Left ventricle myocardium inferior (tissue), 1 donor: ENCODE measurements at places on chromosomes 3 and 15. TPM values are rescaled to one million over a fixed set of nuclear protein-coding genes. Genes with fewer than 3 reads are reported as not detected.
A peak's percentile ranks its signal among the peaks of the same experiment; 100 is the strongest.

DNA sequence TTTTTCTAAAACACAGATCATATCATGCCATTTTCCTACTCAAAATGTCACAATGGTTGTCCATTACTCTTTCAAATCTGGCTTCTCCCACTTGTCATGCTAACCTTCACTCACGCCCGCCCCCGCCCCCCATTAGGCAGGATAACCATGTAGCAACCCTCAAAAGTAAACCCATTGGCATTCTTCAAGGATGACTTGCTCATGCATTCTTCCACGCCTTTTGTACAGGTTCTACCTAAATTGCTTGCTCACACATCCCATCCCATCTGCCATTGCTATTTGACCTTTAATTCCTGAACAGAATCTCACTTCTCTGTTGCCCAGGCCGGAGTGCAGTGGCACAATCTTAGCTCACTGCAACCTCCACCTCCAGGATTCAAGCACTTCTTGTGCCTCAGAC, 389.3 kb downstream of the MCTP2 start:
- no peaks in the 10 kb centered on the region for H3K4me1 ChIP-seq
- H3K27ac ChIP-seq = no peak overlapping the region
- H3K27me3 ChIP-seq = no peaks in the 10 kb centered on the region
- H3K36me3 ChIP-seq = no peaks in the 10 kb centered on the region
- H3K4me3 ChIP-seq = no peak overlapping the region
- no peak for DNase-seq

- H3K27me3 ChIP-seq = no peaks in the 10 kb centered on the region
- peaks cover 25% of the 10 kb centered on the region for H3K4me1 ChIP-seq
- DNase-seq = no peak
- H3K4me3 ChIP-seq = no peak overlapping the region
These were observed 7.5 kb downstream of the DTWD1 start for GRCh38 chr15:49628379-49628778.

DNA sequence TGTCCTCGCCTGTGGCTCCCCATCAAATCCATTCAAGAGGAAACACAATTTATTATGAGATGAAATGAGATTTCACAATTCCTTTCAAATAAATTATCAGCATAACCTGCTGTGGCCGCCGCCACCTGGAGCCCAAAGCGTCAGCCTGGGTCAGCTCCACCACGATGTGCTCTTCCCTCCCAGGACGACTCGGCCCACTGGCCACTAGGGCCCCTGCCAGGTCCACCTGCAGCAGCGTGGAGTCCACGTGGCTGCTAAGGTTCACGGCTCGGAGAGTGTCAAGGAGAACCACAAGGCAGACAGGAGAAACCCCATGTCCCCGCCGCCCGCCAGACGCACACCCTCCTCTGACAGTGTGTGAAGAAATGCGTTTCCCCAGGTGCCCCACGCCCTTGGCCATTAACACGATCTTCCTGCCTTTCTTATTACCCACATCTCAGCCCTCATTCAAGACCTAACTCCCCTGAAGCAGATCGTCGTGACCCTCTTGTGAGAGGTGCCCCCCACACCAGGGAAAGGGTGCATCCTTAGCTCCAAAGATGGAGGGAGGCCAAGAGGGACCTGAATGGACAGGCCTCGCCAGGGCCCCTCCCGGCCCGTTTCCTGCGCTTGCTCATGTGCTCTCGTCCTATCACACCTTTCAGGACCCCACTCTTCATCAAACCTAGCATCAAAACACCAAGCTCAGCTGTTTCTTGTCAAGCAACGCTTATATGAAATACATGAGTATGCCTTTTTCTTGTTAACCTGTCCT, 80.6 kb downstream of the OCA2 start:
- no peaks in the 10 kb centered on the region for H3K36me3 ChIP-seq
- no peak overlapping the region for H3K27ac ChIP-seq
- H3K4me1 ChIP-seq = no peaks in the 10 kb centered on the region
- H3K4me3 ChIP-seq = no peak overlapping the region
- no peaks in the 10 kb centered on the region for H3K27me3 ChIP-seq

DNA sequence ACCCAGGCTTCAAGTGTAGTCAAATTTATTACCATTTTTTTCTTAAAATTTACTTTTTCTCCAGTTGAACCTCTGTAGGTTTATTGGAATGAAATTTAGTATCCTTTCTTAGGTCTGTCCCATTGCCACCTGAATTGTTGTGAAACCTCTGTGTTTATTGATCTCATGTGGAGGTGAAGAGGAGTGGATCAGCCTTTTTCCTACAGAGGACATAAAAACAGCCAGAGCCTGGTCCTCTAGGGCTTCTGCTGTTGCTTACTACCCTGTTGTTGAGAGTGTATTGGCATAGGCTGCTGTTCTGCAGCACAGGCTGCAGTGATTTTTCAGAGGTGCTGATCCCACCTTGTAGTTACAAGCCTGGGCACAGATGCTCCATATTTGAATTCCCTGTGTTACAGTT, 44.6 kb downstream of the LRRC28 start:
- no peaks in the 10 kb centered on the region for H3K27me3 ChIP-seq
- peaks cover 11% of the 10 kb centered on the region for H3K36me3 ChIP-seq
- H3K27ac ChIP-seq = no peak overlapping the region
- no peaks in the 10 kb centered on the region for H3K4me1 ChIP-seq
- DNase-seq = no peak

DNA sequence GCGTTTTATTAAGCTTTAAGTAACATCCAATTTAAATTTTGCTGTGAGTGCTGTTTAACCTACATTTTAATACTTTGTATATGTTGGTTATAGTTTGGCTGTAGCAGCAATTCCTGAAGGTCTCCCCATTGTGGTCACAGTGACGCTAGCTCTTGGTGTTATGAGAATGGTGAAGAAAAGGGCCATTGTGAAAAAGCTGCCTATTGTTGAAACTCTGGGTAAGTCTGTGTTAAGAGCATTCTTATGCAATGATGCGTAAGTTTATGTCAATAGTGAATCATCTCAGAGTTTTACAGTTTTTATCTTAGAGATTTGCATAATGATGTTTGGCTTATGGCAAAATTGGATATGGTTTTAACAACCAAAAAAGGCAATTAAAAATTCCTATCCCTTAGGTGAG, 62.7 kb downstream of the ASTE1 start:
- H3K4me1 ChIP-seq = peaks cover 6% of the 10 kb centered on the region
- DNase-seq = no peak
- peaks cover 73% of the 10 kb centered on the region for H3K36me3 ChIP-seq
- no peak overlapping the region for H3K4me3 ChIP-seq
- H3K27me3 ChIP-seq = no peaks in the 10 kb centered on the region
- no peak overlapping the region for H3K27ac ChIP-seq

GRCh38 chr15:91526424-91526823, 327.1 kb upstream of the SLCO3A1 start:
- H3K4me1 ChIP-seq = peaks cover 7% of the 10 kb centered on the region
- peaks cover 3% of the 10 kb centered on the region for H3K27me3 ChIP-seq
- H3K36me3 ChIP-seq = no peaks in the 10 kb centered on the region
- no peak for DNase-seq
- H3K27ac ChIP-seq = peak overlapping the region; percentile 49

GRCh38 chr3:37628711-37629301, 232.9 kb upstream of the CTDSPL start:
- no peak overlapping the region for H3K4me3 ChIP-seq
- DNase-seq = no peak
- peaks cover 36% of the 10 kb centered on the region for H3K36me3 ChIP-seq

Gene CLEC3B
- 80.8 TPM for total RNA-seq

Gene ITIH3
- total RNA-seq = 0.55 TPM

Gene GMNC
- total RNA-seq = 2.2 TPM
